Activated CD8-positive, alpha-beta memory T cell treated with anti-CD3 and anti-CD28 coated beads for 48 hours (primary cell): ENCODE measurements at places on chromosomes 12 and 14.

- no peak for DNase-seq
Observed at GRCh38 chr14:76941544-76941943, 87.0 kb downstream of the IRF2BPL start.

- DNase-seq = no peak
Observed at GRCh38 chr12:63816031-63816430, 28.5 kb upstream of the SRGAP1 start.

- no peak for DNase-seq
Observed at GRCh38 chr12:117825827-117826226, 143.0 kb downstream of the KSR2 start.

- no peak for DNase-seq
Observed at GRCh38 chr12:58026897-58027891, 85.8 kb downstream of the ATP23 start.

DNA sequence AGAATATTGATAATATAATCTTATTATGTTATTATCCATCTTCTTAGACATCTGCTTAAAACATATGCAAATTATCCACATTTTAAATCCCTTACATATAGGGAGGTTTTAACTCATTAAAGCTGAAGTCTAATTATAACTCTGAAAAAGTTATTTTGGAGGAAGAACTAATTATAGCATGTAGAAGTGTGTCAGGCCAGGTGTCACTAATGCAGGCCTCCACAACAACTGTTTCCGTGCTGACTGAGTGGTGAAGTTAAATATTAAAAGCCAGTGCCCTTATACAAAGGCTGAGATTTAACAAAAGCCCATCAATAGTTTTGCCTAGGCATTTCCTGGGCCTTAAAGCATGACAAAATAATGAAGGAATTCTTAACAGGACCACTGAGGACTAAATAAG is 157.4 kb downstream of the LRRK2 start:
- no peak for DNase-seq

DNA sequence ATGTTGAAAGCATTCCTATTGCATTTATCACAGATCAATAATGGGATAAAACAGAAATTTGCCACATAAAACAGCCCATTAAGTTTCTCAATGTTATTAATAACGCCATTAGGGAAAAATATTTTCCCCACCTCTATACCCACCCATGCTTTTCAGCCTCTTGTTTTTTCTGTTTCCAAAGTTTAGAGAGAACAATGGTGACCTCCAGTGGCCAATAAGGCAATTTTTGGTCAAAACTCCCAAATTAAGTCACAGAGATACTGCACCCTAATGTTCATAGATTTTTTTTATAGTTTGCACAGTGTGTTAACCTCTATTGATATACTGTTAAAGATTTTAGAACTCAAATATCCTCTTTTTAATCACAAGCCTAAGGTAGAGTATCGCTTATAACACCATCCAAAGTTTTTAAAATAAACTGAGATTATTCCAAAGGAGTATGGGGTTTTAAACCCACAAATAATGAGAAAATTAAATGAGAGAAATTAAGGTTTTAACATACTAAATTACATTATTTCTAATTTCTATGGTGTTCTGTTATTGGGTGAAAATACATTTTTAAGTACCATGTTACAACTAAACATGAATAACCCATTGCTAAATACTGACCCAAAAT is 184.7 kb upstream of the DCN start:
- no peak for DNase-seq
